ENCODE measurements at places on chromosomes 6 and 20.

- no peak overlapping the region for H3K27ac ChIP-seq
- H3K4me3 ChIP-seq, result no peak overlapping the region
- H3K27me3 ChIP-seq, result no peaks in the 10 kb centered on the region
- H3K4me1 ChIP-seq, result peaks cover 4% of the 10 kb centered on the region
- H3K36me3 ChIP-seq, result peaks cover 3% of the 10 kb centered on the region
These were observed 40.4 kb upstream of the EMILIN3 start for GRCh38 chr20:41406896-41407444.

DNA sequence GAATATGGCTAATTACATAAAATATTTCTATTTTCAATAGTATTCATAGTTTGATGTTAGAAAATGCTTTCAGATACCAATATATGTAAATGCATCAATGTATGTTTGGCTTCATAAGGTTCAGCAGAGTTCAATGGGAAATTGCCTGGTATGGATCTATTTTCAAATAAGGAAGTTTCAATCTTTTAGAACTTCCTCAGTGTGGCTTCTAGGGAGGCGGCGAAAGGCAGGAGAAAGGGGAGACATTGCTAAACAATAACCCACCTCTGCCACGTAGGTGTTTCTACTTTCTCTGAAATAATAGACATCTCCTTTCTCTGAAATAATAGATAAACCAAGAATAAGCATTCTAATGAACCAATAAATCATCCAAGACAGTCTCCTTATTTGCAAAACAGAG is 237.7 kb upstream of the RAB32 start:
- H3K36me3 ChIP-seq, result no peaks in the 10 kb centered on the region
- H3K27ac ChIP-seq, result no peak overlapping the region
- no peaks in the 10 kb centered on the region for H3K4me1 ChIP-seq
- no peak overlapping the region for H3K4me3 ChIP-seq
- no peak for DNase-seq

DNA sequence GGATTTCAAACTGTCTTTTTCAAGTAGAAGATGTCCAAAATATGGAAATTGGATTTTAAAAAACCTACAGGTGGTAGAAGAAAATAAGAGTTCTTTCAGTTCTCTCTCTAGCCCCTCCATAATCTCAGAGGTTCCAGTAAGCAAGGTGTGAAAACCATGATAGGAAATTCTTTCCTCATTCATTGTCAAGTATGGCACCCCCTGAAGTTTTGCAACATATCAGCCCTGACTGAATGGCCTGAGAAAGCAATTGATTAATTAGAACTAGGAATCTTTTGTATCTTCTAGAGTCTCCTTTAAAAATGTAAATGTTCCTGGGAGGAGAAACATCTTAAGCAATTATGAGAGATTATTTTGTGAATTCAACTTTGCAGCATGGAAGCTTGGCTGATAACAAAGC is 198.7 kb upstream of the STXBP5 start:
- H3K27ac ChIP-seq, result no peak overlapping the region
- H3K4me3 ChIP-seq, result no peak overlapping the region
- no peaks in the 10 kb centered on the region for H3K4me1 ChIP-seq
- no peaks in the 10 kb centered on the region for H3K36me3 ChIP-seq

- no peaks in the 10 kb centered on the region for H3K27me3 ChIP-seq
- H3K4me3 ChIP-seq, result no peak overlapping the region
- H3K36me3 ChIP-seq, result no peaks in the 10 kb centered on the region
- DNase-seq, result no peak
- H3K4me1 ChIP-seq, result peaks cover 4% of the 10 kb centered on the region
These were observed 8.0 kb upstream of the RTF2 start for GRCh38 chr20:56460459-56460858.

DNA sequence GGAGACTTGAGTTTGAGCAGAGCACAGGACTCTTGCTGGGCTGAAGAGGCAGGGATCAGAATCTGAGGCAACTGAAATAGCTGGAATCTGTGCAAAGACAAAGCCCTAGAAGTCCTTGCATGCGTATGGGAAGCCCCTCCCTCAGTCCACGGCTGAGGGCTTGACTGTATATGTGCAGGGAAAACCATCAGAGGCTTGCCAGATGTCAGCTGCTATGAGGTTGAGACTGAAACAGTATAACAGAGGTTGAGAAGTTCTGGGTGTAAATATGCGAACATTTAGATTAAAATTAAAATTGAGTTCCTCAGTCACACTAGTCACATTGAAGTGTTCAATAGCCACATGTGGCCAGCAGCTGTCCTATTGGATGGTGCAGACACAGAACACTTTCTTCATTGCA is 108.8 kb upstream of the NEDD9 start:
- H3K4me1 ChIP-seq, result no peaks in the 10 kb centered on the region
- H3K36me3 ChIP-seq, result no peaks in the 10 kb centered on the region
- H3K4me3 ChIP-seq, result no peak overlapping the region
- H3K27ac ChIP-seq, result no peak overlapping the region

GRCh38 chr6:55047451-55048044 is 126.8 kb upstream of the HCRTR2 start:
- H3K27me3 ChIP-seq, result no peaks in the 10 kb centered on the region
- H3K4me3 ChIP-seq, result no peak overlapping the region
- DNase-seq, result no peak
- no peaks in the 10 kb centered on the region for H3K4me1 ChIP-seq
- no peak overlapping the region for H3K27ac ChIP-seq

DNA sequence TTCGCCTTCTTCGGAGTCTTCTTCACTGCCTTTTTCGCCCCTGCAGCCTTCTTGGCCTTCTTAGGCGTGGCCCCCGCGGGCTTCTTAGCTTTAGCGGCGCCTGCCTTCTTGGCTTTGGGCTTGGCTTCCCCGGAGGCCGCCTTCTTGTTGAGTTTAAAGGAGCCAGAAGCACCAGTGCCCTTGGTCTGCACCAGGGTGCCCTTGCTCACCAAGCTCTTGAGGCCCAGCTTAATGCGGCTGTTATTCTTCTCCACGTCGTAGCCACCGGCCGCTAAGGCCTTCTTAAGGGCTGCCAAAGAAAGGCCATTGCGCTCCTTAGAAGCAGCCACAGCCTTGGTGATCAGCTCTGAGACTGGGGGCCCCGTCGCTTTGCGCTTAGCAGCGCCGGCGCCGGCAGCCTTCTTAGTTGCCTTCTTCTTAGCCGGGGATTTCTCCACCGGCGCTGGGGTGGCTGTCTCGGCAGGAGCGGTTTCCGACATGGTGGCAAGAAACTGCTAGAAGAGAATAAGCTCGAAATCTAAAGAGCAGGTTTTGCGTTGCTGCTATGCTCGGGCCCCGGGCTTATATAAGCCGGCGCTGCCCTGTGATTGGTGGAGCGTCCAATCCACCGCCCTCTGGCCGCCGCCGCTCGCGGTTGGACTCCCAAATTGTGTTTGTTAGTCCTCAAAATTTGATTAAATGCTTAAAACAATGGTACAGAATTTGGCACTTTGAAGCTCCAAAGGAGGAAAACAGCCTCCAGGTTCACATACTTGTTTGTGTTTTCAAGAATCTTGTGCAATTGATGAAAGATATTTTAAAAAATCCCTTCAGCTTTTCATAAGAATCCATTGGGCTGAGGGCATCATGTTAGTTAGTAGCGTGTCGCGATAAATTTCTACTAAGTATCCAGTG is 44.9 kb downstream of the OR2B2 start:
- H3K4me1 ChIP-seq, result peaks cover 12% of the 10 kb centered on the region
- peak overlapping the region; percentile 60 for H3K4me3 ChIP-seq
- no peaks in the 10 kb centered on the region for H3K27me3 ChIP-seq
- no peaks in the 10 kb centered on the region for H3K36me3 ChIP-seq

GRCh38 chr6:114523508-114523907 is 180.7 kb upstream of the HS3ST5 start:
- H3K4me1 ChIP-seq, result no peaks in the 10 kb centered on the region
- H3K27ac ChIP-seq, result no peak overlapping the region
- no peak overlapping the region for H3K4me3 ChIP-seq
- H3K27me3 ChIP-seq, result no peaks in the 10 kb centered on the region

DNA sequence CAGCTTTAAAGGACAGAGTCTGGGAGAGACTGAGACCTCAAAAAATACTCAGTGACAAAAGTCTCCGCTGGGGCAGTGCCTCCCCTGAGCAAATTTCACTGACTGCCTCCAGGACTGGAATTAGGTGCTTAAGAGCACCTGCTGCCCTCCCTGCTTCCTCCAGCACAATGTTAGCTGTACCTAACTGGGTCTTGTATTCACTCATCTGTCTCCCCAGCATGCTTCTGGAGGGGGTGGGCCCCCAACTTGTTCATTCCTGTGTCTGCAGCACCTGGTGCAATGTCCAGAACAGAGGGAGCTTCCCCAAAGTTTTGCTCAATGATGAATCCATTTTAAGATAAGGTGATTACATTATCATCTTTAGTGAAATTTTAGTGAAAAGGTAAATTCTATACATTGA is 650.7 kb downstream of the KIF16B start:
- H3K36me3 ChIP-seq, result no peaks in the 10 kb centered on the region
- no peak for DNase-seq
- no peak overlapping the region for H3K27ac ChIP-seq
- no peaks in the 10 kb centered on the region for H3K4me1 ChIP-seq
- no peaks in the 10 kb centered on the region for H3K27me3 ChIP-seq

DNA sequence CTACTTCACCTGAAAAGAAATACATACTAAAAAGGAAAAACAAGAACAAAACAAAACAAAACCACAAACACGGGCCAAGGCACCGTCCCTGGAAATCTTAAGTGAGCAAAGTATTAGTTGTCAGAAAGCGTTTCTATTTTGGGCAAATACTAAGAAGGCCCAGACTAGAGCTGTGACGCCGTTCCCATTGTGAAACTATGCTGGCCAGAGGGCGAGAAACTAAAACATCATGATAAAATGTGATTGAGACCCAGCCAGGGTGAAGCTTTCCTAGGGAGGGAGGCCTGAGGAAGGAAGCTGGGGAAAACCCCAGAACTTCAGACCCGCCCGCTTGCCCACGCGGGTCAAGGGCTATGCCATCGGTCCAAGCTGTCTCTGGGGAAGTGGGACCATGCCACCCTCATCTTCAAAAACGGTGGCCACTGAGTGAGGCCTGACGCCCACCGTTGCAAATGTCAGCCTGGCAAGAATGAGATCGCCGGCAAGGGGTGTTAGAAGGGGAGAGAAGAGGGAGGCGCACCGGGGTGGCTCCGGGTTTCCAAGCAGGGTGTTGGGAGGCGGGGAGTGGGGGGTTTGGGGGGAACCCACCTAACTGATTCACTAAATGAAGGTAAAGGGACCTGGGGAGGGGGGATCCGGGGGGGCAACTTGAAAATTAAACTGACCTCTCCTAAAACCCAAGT is 1950.9 kb upstream of the DEFB115 start:
- no peak overlapping the region for H3K27ac ChIP-seq
- H3K4me3 ChIP-seq, result no peak overlapping the region
- no peaks in the 10 kb centered on the region for H3K4me1 ChIP-seq
- no peaks in the 10 kb centered on the region for H3K36me3 ChIP-seq
- no peak for DNase-seq

GRCh38 chr20:57988828-57989227 is 239.6 kb downstream of the ANKRD60 start:
- H3K4me1 ChIP-seq, result peaks cover 7% of the 10 kb centered on the region
- H3K4me3 ChIP-seq, result no peak overlapping the region
- H3K27ac ChIP-seq, result no peak overlapping the region
- no peaks in the 10 kb centered on the region for H3K27me3 ChIP-seq
